G401 (cell line): ENCODE measurements at places on chromosomes 11 and 22. TPM values are rescaled to one million over a fixed set of nuclear protein-coding genes. Genes with fewer than 3 reads are reported as not detected.

SNX15 gene
- total RNA-seq = 10.1 and 12.8 TPM in 2 replicates

- DNase-seq = no peak
These were observed 69.5 kb downstream of the ARHGAP8 start for GRCh38 chr22:44821741-44822475.

SCUBE2 gene
- total RNA-seq = 0.06 TPM in 1 of 2 replicates, not detected in the other

VWCE gene
- 7.3 and 9.5 TPM in 2 replicates for total RNA-seq

GRCh38 chr22:46239261-46240048 is 10.6 kb downstream of the CDPF1 start:
- DNase-seq = no peak

- DNase-seq = peak; percentile 54
These were observed 134.1 kb downstream of the UVRAG start for GRCh38 chr11:75949023-75949672.

DBX1 gene
- total RNA-seq = not detected in 2 replicates

DNA sequence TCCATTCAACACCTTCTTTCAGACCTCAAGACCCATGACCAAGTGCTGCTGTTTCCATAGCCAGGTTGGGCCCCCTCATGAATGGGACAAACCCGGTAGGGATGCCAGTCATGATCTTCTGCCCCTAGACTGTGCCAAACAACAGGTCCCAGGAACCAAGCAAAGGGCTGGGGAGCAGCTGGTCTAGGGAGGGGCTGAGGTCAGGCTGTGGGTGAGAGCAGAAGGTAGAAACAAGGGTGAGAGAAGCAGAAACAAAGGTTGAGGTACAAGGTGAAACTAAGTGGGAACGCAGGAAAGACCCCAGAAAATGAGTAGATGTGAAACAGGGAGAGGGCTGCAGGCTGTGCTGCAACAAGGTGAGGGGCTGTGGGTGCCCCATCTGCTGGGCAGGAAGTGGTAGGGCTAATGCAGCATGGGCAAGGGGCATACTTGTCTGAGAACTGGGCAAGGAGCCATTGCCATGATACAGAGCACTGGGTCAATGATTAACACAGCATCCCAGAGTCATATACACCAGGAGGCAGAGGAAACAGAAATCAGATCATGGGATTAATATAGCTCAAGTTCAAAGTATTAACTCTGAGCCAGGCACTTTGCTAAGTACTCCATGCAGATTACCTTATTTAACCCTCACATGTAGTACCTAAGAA is 45.9 kb downstream of the SLC1A2 start:
- no peak for DNase-seq

DNA sequence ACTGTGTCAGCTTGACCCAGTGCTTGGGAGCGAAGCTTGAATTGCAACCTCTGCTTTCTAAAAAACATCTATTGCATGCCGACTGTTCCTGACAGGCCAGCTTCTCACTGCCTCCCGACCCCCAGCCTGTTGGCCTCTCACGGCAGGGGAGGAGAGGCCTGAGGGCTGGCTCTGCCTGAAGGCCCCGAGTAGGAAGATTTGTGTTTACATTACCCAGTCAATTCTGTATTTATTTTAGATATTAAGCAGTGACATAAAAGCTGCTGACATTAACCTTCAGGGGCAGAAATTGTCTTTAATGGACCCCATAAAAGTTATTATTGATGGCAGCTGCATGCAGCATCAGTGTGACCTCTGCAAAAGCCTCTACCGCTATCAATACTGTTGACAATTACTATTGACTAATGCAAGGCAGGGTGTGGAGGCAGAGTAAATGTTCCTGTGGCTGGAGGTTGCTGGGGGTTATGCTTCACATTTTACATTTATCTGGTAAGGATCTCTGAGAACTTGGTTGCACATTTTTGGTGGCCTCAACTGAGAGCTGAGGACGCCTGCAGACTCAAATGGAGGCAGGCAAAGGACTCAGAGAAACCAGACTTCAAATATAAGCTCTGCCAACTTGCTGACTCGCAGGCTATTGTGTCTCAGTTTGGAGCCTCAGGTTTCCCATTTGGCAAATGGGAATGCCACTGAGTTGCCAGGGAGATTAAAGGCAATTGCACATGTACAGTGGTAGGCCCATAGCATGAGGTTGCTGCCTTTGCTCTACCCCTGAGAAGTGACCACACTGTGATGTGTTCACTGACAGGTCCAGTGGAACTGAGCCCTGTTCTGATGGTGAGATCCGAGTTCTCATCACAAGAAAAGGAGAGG is 380.5 kb downstream of the TENM4 start:
- DNase-seq = no peak

GRCh38 chr11:108319541-108320145 is 96.8 kb downstream of the ATM start:
- DNase-seq = no peak

- no peak for DNase-seq
These were observed 226.8 kb upstream of the TBCEL start for GRCh38 chr11:120797143-120797542.

STX3 gene
- total RNA-seq = 94.1 and 99.1 TPM in 2 replicates

DNA sequence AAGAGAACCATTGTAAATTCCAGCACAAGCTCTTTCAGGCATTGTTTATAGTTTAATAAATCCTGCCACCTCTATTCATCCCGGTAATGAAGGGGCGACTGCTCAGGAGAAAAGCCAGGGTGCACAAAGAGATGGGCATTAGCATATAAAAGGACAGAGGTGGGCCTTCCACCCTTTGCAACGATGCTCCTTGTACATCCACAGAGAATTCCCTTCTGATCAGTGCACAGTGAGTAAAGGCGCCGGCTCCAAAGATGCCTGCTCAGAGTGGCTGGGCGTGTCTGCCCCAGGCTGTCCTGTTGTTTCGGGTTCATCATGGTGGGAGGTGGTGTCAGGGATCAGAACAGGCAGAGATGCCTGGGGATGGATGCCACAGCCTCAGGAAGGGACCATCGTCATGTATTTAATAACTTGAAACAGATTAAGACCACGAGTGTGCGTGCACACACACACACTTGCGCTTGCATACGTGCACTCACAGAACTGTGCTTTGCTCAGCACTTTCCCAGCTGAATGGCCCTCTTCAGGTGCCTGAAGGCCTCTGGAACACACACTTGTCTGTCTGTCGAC is 305.0 kb downstream of the TBC1D22A start:
- DNase-seq = no peak

DNA sequence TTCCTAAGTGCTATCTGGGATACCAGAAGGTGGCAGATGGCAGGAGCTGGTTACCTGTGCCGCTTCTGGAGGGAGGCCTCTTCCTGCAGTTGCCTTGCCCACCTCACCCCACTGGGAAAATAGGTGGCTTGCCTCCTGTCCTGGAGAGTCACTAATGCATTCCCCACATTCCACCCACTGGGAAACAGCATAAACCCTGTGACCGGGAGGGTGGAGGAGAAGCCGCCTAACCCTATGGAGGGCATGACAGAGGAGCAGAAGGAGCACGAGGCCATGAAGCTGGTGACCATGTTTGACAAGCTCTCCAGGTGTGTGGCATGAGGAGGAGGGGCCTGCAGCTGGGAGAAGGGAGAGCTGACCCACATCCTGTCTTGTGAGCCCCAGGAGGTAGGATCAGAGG is 5.6 kb downstream of the RIC8A start:
- DNase-seq = no peak

DNA sequence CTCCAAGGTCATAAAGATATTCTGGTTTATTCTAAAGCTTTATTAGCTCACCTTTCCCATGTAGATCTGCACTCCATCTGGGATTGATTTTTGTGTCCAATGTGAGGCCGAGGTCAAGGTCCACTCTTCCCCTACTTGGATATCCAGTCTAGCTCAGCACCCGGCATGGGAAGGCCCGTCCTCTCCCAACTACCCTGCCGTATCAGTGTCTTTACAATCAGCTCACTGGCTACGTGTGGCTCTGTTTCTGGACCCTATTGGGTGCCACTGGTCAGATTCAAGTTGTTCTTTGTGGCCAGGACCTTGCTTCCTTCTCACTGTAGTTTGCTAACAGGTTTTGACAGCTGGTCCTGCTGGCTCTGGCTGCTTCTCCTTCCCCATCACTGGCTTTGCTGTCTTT is 30.9 kb downstream of the KCNQ1OT1 start:
- no peak for DNase-seq

- DNase-seq = peak; percentile 92
These were observed 11.8 kb upstream of the BCR start for GRCh38 chr22:23168391-23169042.

TECTA gene
- 0.17 and 0.37 TPM in 2 replicates for total RNA-seq

DNA sequence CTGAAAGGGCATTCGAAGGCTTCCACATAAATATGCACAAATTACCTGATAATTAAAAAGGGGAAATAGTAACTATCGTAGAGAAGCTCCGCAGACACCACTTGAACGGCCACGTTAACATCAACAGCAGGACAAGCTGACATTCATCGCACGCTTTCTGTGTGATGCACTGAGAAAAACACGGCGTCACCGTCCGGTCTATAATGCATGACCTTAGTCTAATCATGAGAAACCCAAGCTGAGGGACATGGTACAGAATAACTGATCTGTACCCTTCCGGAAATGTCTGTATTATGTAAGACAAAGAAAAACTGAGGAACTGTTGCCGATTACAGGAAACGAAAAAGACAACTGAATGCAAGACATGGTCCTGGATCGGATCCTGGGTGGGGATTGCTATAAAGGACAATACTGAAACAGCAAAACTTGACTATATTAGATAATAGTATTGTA is 678 bp upstream of the RANGAP1 start:
- no peak for DNase-seq

SLC5A12 gene
- total RNA-seq = not detected in 2 replicates

GRCh38 chr11:17794981-17795380 is 60.4 kb downstream of the KCNC1 start:
- no peak for DNase-seq

OR2AG1 gene
- not detected in 2 replicates for total RNA-seq

DNA sequence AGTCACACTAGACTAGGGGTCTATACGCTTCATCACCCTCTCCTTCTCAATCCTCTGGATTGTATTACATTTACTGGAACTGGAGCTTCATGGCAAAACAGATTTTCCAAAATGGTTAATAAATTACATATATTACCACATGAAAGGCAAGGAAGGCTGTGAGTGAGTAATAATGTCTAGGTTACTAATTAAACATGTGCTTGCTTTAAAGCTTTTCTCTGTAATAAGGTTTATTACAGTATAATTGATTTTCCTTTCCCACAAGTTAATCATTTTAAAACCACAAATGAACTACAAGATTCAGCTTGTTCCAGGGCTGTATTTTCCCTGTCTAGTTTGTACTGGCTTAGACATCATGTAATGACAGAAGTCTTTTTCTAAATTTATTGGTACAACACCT is 25.6 kb downstream of the MMP13 start:
- no peak for DNase-seq

C22orf31 gene
- not detected in 2 replicates for total RNA-seq

- no peak for DNase-seq
These were observed 559.7 kb downstream of the BRD1 start for GRCh38 chr22:49267996-49268395.

GRCh38 chr11:60912851-60913528 is 968 bp upstream of the TMEM109 start:
- peak; percentile 59 for DNase-seq

DNA sequence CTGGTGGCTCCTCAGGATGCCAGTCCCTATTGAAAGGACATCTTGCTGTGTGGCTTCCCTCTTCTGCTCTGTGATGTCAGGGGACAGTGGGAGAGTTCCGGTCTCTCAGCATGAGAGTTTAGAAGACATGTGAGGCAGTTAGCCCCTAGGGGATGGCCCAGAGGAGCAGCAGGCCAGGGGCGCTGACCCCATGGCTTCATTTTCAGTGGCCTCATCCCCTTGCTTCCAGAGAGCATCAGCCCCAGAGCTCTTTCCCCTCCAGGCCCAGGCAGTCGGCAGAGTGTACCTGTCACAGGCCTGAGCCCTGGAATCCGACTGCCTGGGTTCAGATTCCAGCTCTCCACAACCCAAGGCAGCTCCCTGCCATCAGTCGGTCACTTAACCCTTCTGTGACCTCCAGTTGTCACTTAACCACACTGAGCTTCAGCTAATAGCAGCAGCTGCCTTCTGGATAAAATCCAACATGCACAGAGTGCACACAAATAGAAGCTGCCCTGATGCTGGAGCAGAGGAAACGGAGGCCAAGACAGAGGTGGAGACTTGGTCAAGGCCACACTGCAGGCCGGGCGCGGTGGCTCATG is 14.1 kb upstream of the LRRC10B start:
- DNase-seq = no peak

DNA sequence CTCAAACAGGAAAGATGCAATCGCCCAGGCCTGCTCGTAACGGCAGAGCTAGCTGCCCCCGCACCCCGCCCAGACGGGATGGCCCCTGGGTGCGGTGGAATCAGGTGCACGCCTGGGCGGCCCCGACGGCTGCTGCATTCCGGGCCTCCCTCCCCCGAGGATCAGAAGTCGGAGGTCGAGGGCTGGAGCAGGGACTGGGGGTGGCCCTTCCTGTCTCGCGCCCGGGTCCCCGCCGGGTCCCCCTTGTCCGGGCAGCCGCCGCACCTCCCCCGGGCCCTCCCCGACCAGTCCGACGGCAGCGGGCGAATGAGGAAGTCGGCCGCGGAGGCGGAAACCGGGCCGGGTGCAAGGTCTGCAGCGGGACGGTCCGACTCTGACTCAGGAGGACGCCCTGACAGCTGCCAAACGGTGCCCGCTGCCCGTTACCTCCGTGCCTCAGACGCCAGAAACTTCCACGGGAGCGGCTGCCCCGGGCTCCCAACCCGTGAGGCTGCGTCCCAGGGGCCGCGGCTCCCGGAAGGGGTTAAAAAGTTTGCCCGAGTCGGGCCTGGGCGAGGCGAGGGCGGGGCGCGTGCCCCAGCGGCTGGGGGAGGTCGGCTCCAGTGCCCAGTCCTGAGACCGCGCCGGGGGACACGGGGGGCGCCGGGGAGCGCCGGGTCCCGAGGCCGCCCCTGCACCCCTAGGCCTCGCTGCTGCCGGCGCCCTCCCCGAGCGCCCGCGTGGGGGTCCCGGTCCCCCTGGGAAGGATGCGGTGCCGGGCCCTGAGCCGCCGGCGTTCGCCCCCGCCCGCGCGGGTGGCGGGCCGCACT is 663 bp downstream of the MYH9 start:
- no peak for DNase-seq

PANX3 gene
- not detected in 2 replicates for total RNA-seq

GRCh38 chr22:37920126-37920525 is 14.0 kb downstream of the MICALL1 start:
- no peak for DNase-seq

HIC2 gene
- total RNA-seq = 16.5 and 18.5 TPM in 2 replicates

DNA sequence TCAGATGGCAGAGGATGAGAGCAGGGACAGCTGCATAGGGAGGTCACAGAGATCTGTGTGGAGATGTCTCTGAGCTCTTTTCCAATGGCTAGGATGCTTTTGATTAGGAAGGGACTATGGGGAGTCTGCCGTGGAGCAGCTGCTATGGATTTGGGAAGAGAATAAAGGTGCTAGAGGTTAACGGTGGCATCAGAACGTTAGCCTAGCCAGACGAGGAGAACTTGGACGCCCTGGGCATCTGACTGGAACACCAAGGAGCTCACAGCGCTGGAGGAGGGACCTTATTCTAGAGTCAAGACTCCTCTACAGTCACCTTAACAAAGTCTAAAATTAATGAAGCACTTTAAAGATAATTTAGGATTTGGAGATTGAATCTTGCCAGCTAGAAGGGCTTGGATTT is 157.2 kb upstream of the B3GAT1 start:
- no peak for DNase-seq

- DNase-seq = no peak
These were observed 7.7 kb downstream of the SCN2B start for GRCh38 chr11:118168751-118169150.

- peak; percentile 56 for DNase-seq
These were observed 2.8 kb upstream of the OR51M1 start for GRCh38 chr11:5380740-5381342.
